ENCODE measurements at places on chromosomes 4 and X.

DNA sequence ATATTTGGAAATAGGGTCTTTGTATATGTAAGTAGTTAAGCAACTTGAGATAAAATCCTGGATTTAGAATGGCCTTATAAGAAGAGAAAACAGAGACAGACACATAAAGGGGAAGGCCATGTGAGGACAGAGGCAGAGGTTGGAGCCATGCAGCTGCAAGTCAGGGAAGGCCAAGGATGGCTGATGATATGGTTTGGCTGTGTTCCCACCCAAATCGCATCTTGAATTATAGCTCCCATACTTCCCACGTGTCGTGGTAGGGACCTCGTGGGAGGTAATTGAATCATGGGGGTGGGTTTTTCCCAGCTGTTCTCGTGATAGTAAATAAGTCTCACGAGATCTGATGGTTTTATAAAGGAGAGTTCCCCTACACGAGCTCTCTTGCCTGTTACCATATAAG is 76.3 kb downstream of the STK32B start:
- no peak for DNase-seq

GRCh38 chr4:13922459-13922858 is 294.9 kb upstream of the BOD1L1 start:
- no peak for DNase-seq

- DNase-seq, result peak; percentile 50
These were observed 340.9 kb upstream of the CTSO start for GRCh38 chr4:156294577-156294976.

DNA sequence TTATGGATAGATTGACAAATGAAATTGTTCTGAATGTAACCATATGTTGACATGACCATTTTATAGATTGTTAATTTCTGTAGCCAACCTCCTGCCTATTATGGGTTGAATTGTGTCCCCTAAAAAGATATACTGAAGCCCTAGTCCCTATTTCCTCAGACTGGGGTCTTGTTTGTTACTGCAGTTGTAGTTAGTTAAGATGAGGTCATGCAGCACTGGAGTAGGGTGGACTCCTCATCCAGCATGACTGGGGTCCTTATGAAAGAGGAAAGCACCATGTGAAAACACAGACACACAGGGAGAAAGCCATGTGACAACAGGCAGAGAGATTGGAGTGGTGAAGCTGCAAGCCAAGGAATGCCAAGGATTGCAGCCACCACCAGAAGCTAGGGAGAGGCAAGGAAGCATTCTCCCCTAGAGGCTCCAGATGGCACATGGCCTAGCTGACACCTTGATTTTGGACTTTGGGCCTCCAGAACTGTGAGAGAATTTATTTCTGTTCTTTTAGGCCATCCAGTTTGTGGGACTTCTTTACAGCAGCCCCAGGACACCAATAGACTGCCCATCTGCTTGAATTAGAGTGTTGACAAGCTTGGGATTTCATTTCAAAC is 14.0 kb downstream of the MTM1 start:
- DNase-seq, result no peak

DNA sequence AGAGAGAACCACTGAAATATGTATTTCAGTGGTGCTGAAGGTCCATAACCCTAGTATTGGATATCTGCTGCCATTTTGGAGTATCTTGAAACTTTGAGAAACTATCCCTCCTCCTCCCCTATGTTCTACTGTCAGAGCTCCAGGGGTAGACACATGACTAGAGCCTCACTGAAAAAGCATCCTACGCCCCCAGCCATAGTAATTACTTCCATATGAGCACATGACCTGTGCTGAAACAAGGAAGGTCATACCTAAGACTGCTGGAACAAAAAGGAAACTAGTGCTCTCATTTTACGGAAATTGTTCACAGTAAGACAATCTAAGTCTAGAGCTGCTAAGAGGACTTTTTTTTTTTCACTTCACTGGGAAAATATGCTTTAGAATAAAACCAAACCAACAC is 42.0 kb upstream of the MAPK10 start:
- DNase-seq, result no peak

DNA sequence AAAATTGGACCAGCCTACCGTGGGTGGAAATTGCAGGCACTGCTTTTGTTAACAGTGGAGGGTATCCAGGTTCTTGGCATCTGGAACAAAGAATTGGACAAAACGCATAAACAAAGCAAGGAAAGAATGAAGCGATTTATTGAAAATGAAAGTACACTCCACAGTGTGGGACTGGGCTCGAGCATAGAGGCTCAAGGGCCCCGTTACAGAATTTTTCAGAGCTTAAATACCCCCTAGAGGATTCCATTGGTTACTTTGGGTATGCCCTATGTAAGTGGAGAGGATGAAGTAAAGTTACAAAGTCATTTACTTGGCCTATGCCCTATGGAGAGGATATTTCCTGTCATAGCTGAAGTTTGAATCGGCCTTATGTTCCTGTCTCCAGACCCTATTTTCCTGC is 85.3 kb downstream of the GLUD2 start:
- DNase-seq, result no peak

DNA sequence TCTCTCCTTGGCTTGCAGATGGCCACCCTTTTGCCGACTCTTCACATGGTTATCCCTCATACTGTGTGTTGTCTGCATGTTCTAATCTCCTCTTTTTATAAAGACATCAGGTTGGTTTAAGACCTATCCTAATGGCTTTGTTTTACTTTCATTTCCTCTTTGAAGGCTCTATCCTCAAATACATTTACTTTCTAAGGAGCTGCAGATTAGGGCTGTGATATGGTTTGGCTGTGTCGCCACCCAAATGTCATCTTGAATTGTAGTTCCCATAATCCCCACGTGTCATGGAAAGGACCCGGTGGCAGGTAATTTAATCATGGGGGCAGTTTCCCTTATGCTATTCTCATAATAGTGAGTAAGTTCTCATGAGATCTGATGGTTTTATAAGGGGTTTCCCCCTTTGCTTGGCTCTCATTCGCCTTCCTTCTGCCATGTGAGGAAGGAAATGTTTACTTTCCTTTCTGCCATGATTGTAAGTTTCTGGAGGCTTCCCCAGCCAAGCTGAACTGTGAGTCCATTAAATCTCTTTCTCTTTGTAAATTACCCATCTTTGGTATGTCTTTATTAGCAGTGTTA is 204.5 kb downstream of the RELL1 start:
- no peak for DNase-seq
